ENCODE measurements at places on chromosomes 7 and 10. TPM values are rescaled to one million over a fixed set of nuclear protein-coding genes. Genes with fewer than 3 reads are reported as not detected.

DNA sequence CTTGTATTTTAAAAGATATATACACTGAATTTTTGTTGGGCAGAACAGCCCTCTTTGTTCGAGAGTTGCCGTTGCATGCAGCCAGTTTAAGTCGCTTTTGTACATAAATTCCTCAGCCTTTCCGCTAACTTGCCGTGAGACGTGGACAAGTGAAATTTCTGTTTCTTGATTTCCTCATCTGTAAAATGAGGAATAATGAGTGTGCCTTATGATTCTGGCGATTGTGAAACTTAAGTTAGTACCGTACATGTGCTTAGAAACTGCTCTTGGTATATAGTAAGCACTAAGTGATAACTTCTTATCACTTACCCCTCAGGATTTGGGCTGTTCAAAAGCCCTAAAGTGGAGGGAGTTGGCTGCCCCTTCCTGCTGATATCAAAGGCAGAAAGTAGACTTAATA lies 1.4 kb downstream of the CCNJ start:
- peaks cover 36% of the 10 kb centered on the region for H3K36me3 ChIP-seq
- peak overlapping the region; percentile 85 for H3K27ac ChIP-seq
- H3K4me3 ChIP-seq, result peak overlapping the region; percentile 90
- H3K27me3 ChIP-seq, result no peaks in the 10 kb centered on the region
- H3K4me1 ChIP-seq, result peaks cover 44% of the 10 kb centered on the region

DNA sequence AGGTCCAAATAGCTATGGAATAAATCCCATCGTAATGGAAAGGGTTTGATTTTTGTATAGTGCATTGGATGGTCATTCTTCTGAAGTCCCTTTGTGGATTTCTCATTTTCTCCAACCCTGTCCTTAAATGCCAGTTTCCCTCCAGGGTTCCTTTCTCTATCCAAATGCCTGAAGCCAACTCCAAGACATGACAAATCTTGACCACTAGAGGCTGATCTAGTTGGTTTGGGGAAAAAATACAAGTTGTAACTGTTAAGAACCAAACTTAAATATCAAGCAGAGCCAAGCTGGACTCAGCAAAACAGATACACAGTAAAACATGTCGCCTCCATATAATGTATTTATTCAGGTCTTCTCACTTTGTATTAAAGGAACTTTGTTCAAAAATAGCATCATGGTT lies 28.7 kb downstream of the FRMD4A start:
- no peak overlapping the region for H3K4me3 ChIP-seq
- no peak overlapping the region for H3K27ac ChIP-seq
- H3K4me1 ChIP-seq, result no peaks in the 10 kb centered on the region
- peaks cover 11% of the 10 kb centered on the region for H3K27me3 ChIP-seq
- H3K36me3 ChIP-seq, result no peaks in the 10 kb centered on the region

- no peaks in the 10 kb centered on the region for H3K36me3 ChIP-seq
- H3K4me1 ChIP-seq, result no peaks in the 10 kb centered on the region
- no peak overlapping the region for H3K27ac ChIP-seq
- peaks cover 2% of the 10 kb centered on the region for H3K27me3 ChIP-seq
- no peak for DNase-seq
- H3K4me3 ChIP-seq, result no peak overlapping the region
Observed at GRCh38 chr7:17624379-17624778, 315.9 kb downstream of the SNX13 start.

DNA sequence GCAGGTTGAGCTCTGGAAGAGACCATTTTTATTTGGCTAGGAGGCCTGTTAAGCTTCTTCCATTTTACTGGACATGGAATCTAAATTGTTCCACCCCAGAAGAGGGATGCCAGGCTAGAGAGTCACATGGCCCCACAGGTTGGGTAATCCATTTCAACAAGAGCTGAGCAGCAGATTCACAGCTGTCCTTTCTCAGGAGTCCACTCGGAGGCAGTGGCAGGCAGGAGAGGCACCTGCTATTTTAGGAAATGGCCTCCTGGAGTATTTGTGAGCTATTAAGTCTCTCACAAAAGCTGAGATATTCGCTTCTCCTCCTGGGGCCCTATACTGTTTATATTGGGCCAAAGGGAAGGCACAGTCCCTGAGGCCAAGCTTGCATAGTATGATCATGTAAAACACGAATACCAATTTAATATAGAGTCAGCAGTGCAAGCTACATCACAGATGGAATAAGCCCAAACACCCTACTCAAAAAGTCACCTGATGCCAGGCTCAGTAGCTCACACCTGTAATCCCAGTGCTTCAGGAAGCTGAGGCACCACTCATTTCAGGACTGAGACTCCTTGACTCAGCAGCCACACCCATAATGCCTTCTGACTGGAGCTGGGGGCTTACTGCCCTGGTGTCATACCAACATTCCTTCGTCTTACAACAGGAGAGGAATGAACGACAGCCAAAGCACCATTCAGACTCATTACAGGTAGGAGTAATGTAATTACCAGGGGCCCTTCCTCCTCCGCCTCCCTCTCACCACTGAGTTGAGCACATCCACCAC lies 124.1 kb downstream of the LMBR1 start:
- peaks cover 21% of the 10 kb centered on the region for H3K36me3 ChIP-seq
- no peak overlapping the region for H3K27ac ChIP-seq
- no peak overlapping the region for H3K4me3 ChIP-seq
- no peaks in the 10 kb centered on the region for H3K27me3 ChIP-seq

- H3K36me3 ChIP-seq, result no peaks in the 10 kb centered on the region
- DNase-seq, result peak; percentile 64
- H3K4me1 ChIP-seq, result peaks cover 3% of the 10 kb centered on the region
- no peak overlapping the region for H3K4me3 ChIP-seq
- H3K27me3 ChIP-seq, result peaks cover 23% of the 10 kb centered on the region
- H3K27ac ChIP-seq, result no peak overlapping the region
Observed at GRCh38 chr7:76262683-76263402, 39.6 kb upstream of the HSPB1 start.

The SPDYE1 gene
- total RNA-seq, result not detected

The NPFFR1 gene
- total RNA-seq, result not detected
